ENCODE measurements at places on chromosomes 2 and 18.
A peak's percentile ranks its signal among the peaks of the same experiment; 100 is the strongest.

DNA sequence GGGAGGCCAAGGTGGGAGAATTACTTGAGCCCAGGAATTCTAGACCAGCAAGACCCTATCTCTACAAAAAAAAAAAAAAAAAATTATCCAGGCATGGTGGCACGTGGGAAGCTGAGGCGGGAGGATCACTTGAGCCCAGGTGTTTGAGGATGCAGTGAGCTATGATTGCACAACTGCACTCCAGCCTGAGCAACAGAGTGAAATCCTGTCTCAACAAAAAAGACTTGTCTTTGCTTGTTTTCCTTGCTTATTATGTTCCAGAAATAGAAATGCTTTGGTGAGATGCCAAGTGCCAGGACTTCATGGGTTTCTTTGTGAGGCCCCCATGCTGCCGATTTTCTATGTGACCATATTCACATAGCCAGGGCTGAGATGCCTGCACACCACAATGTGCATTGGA, 9.0 kb downstream of the DCDC2C start:
- DNase-seq: no peak

DNA sequence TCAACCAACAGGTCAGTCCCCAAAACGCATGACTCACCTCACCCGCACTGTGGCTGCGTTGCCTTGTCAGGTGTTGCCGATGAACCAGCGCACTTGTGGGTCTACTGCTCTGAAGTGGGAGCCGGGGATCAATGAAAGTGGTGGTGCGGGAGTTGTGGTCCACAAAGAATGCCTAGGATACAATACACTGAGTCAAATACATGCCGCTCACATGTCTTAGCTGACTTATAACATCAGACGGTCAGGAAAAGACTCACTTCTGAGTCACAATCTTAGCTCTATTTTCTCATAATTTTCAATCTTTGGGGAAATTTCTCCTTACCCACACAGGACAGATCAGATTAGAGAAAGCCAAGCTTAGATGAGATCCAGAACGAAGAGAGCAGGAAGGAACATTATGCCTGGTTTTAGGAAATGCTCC, 107.1 kb upstream of the STK17B start:
- no peak for DNase-seq

DNA sequence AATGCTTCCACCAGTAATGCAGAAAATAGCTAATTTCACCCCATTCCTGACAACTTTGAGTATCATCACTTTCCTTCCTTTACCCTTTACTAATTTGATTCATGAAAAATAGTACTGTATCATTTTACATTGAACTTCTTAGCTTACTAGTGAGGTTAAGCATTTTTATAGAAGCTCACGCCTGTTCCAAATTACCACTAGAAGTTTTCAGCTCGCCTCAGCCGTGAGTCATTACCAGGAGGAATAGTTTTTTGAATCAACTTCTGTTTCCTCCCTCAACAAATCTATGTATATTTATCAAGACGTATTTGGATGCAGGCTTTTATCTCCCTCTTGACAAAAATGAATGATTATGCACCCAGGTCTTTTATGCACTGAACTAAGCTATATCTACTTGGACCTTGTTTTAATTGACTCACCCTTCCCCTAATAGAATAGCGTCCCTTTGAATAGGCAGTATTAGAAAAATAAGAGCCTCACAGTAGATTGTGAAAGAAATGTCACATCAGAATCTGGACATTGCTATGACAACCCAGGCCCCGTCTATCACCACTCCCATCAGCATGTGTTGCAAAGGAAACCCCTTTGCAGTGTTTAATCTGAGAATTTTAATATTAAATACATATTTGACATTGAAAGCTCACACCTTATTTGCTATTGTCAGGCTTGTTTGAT, 207.4 kb upstream of the NRP2 start:
- DNase-seq: no peak

DNA sequence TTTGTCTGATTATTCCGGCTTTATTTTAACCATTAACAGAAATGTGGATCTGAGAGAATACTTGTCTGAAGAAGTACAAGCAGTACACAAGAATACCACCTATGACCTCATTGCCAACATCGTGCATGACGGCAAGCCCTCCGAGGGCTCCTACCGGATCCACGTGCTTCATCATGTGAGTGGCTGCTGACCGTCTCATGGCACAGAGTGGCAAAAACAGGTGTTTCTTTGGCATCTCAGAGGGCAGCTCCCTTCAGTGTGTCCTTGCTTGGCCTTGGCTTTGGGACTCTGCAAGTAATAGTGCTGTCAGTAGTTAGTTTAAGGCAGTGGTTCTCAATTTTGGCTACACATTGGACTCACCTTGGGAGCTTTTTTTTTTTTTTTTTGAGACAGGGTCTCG, 23.1 kb downstream of the SFTPB start:
- no peak for DNase-seq

DNA sequence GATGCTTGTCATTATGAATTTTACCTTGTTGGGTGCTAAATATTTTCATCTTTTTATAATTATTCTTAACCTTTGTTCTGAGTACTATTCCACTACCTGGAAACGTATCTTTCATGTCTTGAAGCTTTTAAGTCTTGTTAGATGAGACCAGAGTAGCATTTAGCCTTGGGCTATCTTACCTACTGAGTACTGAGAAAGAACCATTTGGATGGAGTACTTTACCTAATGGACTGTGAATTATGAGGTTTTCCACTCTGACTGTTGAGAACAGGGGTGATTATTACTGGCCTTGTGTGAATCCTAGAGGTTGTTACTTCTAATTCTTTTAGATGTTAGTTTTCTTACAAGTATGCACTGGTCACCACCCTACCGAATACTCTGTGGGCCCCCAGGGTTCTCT, 63.5 kb downstream of the CCDC102B start:
- no peak for DNase-seq

DNA sequence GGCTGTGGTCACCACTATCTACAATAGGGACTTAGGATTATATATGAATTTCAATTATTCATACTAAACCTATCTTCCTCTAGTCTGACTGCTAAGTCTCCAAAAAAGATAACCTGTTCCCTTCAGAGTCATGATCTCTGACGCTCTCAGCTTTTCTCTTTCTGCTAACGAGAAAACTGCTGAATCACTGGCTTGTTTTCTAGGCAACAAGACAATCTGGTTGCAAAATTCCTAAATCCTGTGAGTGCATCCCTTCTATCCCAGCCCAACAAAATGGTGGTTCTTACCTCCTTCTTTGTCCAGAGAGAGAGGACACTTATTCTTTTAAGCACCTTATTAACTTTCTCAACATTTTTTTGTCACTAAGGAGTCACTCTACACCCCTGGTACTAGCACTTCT, 312.3 kb upstream of the PKDCC start:
- DNase-seq: no peak

GRCh38 chr2:120778244-120778643, 42.6 kb downstream of the GLI2 start:
- DNase-seq: no peak

DNA sequence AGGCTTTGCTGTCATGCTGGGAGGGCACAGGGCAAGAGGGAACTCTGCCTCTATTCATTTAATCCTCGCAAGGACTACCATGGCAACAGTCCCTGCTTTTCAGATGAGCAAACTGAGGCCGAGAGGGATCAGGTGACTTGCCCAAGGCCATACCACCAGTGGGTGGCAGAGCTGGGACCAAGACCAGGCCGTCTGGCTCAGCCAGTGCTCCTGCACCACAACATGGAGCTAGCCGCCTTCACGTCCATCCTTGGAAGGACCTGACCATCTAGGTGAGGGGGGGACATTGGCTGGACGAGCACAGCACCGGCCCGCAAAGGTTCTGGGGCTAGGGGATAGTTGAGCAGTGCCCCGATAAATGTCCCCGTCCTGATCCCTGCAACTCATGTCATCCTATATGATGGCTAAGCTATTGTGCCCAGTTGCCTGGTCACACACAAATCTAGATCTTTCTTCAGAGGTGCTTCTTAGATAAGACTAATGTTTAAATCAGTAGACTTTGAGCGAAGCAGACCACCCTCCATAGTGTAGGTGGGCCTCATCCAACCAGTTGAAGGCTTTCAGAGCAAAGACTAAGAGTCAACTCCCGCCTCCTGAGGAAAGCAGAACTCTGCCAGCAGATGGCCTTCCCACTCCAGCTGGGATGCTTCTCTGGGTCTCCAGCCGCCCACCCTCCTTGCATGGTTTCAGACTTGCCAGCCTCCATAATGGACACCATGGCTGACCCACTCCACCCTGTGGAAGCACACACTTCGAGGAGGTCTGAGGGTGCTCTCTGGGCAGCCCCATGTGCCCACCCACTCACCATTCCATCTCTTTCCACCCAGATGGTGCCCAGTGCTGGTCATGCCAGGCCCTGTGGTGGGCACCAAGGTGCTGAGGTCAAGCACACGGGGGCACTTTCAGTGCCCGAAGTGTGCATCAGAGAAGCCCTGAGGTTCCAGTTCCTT, 214.8 kb upstream of the RAB6C start:
- DNase-seq: peak; percentile 12

DNA sequence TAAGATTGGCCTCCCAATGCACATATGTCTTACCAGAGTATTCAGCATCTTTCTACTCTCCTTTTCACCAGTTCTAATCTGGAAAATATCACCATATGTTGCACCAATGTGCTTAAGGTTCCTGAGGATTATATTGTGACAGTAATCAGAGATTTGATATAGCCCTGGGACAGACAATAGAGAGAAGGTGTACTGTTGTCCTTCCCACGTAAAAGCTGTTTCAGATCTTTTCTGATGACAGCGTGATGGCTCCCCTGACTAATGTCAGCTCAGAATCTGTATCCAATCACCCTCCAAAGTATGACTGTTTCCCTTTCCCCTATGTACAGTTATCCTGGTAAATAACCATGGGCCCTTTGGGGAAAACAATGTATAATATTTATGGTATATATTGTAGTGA, 9.0 kb upstream of the MLPH start:
- no peak for DNase-seq

GRCh38 chr2:136932700-136933099, 167.4 kb downstream of the THSD7B start:
- DNase-seq: peak; percentile 40

GRCh38 chr2:68839260-68839833, 31.9 kb downstream of the BMP10 start:
- no peak for DNase-seq

- no peak for DNase-seq
Measured at GRCh38 chr18:3886575-3887322, 436.8 kb downstream of the TGIF1 start.

DNA sequence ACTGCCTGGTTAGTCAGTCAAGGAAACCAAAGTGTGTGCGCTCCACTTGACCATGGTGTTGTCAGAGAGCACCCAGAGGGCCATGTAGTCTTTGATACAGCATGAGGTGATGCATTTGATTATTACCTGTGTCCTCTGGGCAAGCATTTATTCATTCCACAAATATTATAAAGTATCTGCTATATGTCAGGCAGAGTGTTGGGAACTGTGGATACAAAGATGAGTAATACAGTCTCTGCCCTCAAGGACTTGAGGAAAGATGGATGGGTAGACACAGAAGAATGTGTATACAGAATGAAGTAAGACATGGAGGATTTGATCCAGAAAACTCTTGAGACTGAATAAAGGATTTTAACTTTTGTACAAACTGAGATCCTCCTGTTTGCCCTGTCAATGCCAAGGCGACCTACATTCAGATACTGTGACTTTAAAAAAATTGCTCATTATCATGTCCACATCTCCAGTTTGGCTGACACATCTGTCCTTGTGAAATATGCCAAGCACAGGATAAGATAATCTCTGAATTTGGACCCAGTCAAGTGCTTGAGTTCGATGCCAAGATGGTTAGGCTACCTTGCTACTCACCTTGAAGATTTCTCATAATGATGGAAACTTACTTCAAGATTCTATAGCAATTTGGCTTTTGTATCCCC, 50.8 kb downstream of the ACYP2 start:
- DNase-seq: no peak

DNA sequence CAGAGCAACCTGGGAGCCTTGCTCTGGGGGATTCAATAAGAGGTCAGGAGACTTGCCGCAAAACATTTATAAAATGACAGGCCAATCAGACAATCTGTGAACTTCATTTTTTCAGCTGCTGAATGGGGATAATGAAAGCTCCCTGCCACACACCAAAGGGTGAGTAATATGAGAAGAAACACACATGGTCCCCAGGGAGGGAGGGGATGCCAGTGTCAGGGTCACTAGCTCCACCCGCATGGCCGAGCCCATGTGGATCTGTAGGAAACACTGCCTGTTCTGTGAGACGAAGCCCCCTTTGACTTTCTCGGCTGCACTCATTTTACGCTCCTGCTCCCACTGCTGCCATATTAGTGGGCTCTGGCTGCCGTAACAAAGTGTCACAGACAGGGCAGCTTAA, 521.0 kb upstream of the RAB6C start:
- no peak for DNase-seq

- DNase-seq: no peak
Measured at GRCh38 chr2:64325852-64326577, 127.9 kb upstream of the LGALSL start.

DNA sequence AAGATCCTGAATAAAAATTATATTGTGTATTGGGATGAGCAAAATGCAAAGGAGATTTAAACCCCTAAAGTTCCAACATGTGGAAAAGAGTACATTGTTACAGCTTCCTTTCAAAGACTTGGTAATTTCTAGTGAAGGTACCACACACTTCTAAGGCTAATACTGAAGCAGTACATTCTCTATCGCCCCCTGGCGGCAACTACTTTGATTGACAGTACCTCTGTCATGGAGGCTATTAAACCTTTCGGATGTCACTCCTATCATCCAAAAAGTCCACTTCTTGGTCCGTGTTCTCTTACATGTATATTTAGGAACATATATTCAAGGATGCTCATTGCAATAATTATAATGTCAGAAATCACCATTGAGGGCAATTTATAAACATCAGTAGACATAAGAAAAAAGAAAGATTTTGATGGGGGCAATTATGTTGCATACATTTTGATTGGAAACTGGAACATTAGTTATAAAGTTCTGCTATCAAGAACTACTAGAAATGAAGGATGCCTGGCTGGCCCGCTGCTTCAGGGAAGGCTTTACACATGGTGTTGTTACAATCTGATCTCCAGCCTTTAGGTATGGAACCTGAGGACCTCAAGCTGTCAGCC, 601.6 kb downstream of the CPS1 start:
- peak; percentile 89 for DNase-seq

DNA sequence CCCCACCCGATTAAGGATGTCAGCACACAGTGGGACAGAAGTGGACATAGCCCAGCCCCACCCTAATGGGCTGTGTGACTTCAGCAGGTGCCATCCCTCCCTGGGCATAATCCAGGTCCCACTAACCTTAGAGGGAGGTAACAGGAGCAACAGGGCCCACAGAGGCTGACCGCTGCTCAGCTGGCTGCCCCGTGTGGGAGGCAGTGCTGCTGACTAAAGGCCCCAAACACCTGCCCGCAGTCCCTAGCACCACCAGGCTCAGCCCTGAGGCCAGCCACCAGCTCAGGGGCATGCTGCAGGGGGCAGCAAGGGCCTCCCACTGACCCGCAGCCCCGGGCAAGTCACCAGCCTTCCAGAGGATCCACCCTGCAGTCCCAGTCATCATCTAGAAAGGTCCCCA, 14.6 kb downstream of the BIN1 start:
- DNase-seq: no peak

DNA sequence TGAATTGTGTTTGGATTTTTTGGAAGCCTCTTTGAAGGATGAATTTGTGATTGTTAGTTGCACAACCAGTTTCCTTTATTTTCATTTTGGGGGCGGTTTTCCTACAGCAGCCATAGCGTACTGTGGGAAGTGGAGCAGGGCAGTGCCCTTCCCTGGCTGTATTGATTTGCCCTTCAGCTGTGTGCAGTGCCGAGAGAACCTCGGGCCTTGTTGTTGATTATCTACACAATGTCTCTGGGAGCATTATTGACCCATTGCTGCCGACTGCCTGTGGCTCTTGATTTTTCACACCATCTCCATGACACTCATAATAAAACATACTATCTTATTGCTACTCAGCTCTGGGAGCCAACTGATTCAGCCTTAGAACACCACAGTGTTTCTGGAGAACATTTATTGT, 162.2 kb upstream of the BOD1L2 start:
- peak; percentile 36 for DNase-seq

Data from glutamatergic neuron (in vitro differentiated cells).